ENCODE measurements at places on chromosomes 3 and 15. TPM values are rescaled to one million over a fixed set of nuclear protein-coding genes. Genes with fewer than 3 reads are reported as not detected.

- DNase-seq = no peak
Observed at GRCh38 chr15:73024168-73024567, 28.1 kb upstream of the NEO1 start.

- DNase-seq = no peak
Observed at GRCh38 chr3:94822298-94822697, 759.4 kb downstream of the NSUN3 start.

- no peak for DNase-seq
Observed at GRCh38 chr3:134328846-134329245, 45.4 kb downstream of the AMOTL2 start.

HRG gene
- polyA plus RNA-seq = not detected

GRCh38 chr15:90449206-90449735 is 61.2 kb downstream of the IQGAP1 start:
- DNase-seq = peak; percentile 54

DNA sequence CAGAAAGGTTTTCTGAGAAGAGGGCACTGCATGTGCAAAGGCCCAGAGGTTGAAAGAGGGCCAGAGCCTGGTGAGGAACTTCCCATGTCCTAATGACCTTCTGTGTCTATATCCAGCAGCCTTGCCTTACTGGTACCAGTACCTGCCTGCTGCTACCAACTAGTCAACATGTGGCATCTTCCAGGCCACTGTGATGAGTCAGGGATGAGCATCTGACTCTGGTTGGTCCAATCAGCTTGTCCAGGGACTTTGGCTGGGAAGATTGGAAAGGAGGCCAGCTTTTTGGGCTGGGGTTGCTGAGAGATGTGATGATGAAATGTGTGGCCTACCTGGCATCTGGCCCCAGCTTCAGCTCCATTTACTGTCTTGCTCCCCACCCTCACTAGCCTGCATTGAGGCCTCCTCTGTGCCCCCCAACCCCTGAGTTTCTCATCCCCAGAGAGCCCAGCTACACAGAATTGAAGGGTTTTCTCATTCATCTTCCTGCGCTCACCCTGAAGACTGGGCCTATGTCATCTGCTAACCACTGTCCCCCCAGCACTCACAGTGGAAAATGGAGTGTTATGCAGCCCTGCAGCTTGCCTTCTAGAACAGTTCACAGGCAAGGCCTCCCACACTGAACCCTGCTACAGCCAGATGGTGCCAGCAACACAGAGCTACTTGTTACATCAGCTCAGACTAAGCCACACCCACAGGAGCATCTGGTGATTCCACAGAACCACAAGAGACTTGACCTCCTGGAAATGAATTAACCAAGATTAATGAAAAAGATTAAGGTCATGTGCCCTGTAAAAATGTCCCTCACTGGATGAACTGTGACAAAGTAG is 1.3 kb upstream of the TWF2 start:
- peak; percentile 96 for DNase-seq

DNA sequence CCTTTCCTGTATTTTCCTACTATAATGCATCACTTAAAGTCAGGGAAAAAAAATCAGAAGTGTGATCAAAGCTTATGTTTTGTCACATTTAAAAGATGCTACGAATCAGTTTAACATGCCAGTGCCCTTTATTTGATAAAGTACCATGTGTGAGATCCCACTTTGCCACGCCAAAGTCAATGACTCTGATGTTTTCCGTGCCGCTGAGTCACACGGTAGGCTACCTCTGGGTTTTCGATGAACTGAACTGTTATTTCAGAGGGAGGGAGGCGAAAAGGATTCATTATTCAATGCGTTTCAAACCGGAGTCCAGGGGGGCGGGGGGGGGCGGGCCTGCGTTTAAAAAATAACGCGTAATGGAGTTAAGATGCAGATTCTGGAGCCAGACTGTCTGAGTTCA is 203.0 kb downstream of the ABHD5 start:
- peak; percentile 70 for DNase-seq

GRCh38 chr15:50353251-50353974 is 1.6 kb downstream of the GABPB1 start:
- peak; percentile 92 for DNase-seq

DNA sequence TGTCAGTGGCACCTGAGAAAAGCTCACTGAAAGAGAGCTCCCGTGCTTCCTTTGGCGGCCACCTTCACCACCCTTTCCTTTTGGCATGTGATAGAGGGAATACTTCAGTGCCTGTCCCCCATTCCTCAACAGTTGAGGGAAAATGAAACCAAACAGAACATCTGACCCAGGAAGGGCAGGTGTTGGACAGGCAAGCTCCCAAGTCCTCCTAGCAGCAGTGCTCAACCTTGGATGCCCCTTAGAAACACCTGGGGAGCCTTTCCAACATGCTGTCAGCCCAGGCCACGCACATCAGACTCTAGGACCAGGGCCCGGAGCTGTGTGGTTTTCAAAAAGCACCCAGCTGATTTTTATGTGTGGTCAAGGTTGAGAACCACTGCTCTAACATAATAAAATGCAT is 22.4 kb downstream of the LDHAL6B start:
- no peak for DNase-seq

DNA sequence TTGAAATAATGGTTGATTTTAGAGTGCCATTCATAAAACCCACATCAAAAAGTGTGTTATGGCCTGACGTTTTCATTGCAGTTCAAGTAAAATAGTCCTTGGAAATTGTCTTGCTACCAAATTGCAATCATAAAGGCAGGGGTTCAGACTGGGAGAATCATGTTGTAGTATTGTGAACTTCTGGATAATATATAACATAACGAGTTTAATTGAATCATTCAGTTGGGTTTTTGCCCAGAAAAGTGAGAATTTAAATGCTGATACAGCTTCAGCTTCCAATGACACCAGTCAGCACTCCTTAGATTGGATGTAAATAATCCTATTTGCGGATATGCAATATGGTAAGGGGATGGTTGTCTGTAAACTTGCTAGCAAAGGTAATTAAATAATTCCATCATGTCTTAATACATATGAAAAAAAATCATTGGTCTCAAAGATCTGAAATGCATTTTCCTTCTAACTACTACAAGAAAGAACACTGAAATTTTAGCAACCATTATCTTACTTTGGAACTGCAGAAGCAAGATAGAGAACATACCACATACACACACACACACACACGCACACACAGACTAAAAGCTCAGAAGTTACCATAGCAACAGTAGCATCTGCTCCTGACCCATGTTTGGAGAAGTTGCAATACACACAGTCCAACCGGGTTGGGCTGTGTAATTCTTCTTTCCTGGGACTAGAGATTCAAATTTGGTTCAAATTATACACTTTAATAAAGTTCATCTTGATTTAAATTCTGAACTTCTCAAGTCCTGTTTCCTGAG is 686.2 kb upstream of the NR2F2 start:
- DNase-seq = peak; percentile 5

DNA sequence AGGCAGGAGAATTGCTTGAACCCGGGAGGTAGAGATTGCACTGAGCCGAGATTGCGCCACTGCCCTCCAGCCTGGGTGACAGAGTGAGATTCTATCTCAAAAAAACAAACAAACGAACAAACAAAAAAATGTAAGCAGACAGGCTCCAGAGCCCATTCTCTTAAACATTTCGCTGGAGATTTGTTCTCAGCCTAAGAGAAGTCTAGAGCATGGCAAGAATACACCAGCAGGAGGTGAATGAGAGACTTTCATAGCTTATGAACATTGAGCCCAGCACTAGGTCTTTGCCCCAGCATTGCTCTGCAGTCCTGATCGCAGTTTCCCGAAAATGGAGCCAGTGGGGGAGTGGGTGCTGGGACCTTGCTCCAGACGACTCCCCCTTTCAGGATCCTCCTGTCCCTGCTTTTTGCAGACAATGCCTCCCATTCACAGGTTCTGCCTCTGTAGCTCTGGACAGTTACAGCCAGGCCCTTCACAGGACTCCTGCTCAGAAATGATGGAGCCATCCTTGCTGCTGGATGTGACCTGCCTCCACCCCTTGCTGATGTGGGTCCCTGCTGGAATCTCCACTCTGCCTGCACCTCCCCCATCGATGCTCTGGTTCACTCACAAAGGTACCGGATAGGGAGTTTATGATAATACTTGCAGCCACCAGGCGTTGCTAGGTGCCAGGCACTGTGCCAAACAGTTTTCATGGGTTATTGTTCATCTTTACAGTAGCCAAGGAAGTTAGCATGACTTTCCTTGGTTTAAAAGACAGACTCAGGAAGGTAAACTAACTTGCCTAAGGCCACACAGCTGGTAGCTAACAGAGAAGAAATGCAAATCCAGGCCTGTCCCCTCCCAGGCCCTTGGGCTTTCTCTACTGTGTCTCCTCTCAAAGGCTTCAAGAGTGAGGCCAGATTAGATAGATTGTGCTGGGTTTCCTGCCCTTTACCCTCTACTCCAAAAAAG is 329.7 kb upstream of the TLE3 start:
- no peak for DNase-seq

GRCh38 chr3:72414481-72415016 is 433.7 kb downstream of the SHQ1 start:
- DNase-seq = no peak
